SIG-M5 (cell line): ENCODE measurements at places on chromosomes 13 and 19.

GRCh38 chr13:95524264-95524901, 28.1 kb upstream of the CLDN10 start:
- DNase-seq, result no peak

- DNase-seq, result no peak
Measured at GRCh38 chr13:84686973-84687372, 804.7 kb upstream of the SLITRK1 start.

- DNase-seq, result no peak
Measured at GRCh38 chr13:72456486-72456885, 270.9 kb downstream of the MZT1 start.

GRCh38 chr13:46633416-46633815, 80.4 kb downstream of the LRCH1 start:
- no peak for DNase-seq

- no peak for DNase-seq
Measured at GRCh38 chr13:32811297-32811800, 204.9 kb upstream of the KL start.

- DNase-seq, result no peak
Measured at GRCh38 chr13:51629491-51630287, 45.4 kb downstream of the WDFY2 start.

DNA sequence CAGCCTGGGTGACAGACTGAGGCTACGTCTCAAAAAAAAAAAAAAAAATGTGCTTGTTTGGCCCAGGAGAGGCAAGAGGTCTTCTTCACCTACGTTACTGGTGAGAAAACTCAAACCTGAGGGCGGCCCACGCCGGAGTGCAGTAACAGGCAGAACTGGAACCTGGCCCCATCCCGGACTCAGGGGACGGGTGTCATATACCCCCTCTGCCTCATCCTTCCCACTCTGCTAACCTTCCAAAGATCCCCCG, 414 bp upstream of the ADAT3 start:
- DNase-seq, result no peak

DNA sequence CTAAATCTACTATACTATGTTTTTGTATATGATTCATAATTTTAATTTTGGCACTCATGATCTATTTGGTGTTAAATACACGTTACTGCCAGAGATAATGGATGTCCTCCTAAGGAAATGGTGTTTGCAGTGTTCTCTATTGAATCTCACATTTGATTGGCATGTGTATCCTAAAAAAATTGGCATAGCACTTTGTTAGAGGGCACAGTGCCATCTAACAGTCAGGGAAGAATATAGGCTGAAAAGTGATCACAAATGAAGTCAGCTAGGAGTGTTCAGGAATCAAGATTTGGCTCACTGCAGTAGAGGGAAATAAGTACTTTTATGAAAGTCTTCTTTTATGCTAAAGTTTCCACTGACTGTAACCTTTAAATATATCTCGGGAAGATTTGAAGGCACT, 624.6 kb downstream of the GPC6 start:
- DNase-seq, result no peak

- no peak for DNase-seq
Measured at GRCh38 chr13:48457578-48458242, 44.8 kb upstream of the LPAR6 start.

DNA sequence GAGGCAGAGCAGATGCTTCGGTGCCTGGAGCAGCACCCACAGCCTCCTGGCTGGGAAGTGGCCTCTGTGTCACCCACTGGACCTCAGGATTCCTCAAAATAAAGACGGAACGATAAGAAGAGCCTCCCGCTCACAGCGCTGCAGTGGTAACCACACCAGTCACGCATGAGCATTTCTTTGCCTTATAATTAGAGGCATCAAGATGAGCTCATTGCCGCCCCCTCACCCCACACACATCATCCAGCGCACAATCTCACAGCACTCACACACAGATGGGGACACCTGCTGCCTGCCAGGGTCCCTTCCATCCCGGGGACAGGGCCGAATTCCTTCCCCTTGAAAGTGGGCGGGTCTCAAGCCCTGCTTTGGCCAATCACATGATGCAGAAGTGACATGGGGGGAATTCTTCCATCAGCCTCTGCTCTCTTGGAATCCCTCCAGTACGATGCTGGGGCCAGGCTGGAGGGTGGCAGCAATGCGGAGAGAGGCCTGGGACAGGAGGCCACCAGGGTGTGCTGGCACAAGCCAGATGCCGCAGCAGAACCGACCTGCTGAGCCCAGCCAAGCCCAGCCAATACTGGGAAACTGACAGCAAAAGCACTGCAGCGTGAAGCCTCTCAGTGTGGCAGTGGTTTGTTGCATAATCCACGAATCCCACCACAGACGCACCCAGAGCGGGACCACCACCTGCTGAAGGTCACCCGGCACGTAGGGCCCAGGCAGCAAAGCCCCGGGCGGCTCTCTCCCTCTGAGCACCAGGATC, 16.0 kb downstream of the PIP5K1C start:
- DNase-seq, result no peak

GRCh38 chr19:56613639-56614038, 18.5 kb downstream of the ZNF71 start:
- no peak for DNase-seq

GRCh38 chr19:48877855-48878195, 5.6 kb downstream of the PPP1R15A start:
- DNase-seq, result no peak

DNA sequence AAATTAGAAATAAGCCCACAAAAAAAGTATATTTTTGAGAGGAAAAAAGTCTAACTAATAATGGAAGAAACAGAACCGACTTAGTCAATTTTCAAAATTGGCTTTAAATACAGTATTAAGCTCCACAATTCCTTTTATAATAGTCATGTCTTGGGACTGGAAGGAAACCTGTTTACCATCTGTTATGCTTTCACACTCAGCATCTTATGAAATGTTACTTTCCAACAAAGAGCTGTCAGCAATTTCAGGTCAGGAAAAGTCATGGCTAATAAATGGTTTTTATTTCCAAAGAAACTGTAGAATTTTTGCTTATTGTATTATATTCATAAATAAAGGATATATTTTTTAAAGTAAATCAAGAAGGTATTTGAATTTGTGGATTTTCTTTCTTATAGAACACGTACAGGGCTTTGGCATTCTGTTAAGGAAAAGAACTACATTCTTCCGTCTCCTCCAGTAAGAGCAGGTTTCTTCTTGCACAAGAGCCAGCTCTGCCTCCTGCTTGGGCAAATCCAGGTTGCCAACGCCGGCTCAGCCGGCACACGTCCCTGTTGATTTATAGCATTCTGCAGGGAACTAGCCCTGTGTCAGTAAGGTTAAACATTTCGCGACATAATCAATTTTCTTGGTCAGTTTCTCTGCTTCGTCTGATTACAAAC, 52.9 kb upstream of the GPR12 start:
- DNase-seq, result no peak

GRCh38 chr19:55649268-55650125, 1.5 kb downstream of the CCDC106 start:
- DNase-seq, result no peak

DNA sequence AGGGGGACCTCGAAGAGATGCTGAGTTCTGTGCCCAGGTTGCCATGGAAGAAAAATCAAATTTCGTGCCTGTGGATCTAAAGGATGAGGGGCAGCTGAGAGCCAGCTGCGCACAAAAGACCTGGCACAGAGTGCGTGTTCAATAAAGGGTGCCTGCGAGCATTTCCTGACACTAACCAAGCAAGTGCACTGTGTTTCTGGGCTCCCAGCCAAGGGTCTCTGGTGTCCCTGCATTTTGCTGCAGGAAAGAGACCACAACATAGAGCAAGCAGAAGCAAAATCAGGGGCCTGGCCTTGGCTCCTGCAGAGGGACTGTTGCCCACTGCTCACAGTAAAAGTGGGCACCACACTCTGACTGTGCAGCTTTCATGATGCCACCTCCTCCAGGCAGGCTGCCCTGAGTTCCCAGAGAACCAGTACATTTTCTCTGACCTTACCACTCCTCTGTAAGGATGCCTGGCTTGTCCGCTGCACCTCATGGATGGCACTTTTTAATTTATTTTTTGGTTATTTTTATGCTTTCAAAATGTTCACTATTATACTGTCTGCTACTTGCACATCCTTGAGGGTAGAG, 70.8 kb upstream of the GPR12 start:
- no peak for DNase-seq

DNA sequence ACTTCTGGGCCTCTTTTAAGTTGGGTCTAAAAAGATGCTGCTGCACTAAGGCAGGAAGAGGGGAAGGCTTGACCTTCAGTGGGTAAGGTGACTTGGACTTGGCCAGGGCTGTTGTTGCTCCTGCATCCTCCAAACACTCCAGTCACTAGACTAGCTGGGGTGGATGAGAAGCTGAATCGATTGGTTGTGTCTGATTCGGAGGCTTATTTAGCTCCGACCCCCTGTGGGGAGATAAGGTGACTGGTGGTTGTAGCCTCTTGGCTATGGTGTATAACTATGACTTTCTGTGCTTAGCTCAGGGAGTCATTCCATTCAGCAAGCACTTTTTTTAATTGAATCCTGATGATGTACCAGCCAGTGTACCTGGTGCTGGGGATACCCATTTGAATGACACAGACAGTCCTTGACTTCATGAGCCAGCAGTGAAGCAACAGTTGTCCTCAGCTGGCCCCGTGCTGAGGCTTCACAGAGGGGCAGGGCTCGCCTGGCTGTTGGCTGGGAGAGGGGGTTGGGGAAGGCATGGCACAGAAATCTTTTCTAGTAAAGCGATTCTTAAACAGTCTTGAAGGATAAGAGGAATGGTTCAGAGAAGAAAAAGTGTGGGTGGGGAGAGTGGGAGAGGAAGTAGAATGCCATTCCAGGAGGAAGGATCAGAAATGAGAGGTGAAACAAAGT, 9.9 kb downstream of the PCDH8 start:
- DNase-seq, result no peak

GRCh38 chr19:39277598-39277997, 9.4 kb downstream of the IFNL2 start:
- DNase-seq, result no peak

GRCh38 chr13:23392313-23392712, 41.2 kb downstream of the SACS start:
- DNase-seq, result no peak

GRCh38 chr13:92677571-92677970, 549.0 kb upstream of the GPC6 start:
- DNase-seq, result no peak

- no peak for DNase-seq
Measured at GRCh38 chr13:23824371-23824770, 64.8 kb downstream of the MIPEP start.

GRCh38 chr13:98111168-98112098, 31.5 kb upstream of the FARP1 start:
- DNase-seq, result no peak

- DNase-seq, result no peak
Measured at GRCh38 chr19:35229601-35230000, 1.1 kb upstream of the FAM187B start.

GRCh38 chr13:43196750-43197370, 173.5 kb downstream of the DNAJC15 start:
- DNase-seq, result no peak

- no peak for DNase-seq
Measured at GRCh38 chr13:93355094-93355493, 128.5 kb downstream of the GPC6 start.

GRCh38 chr13:20170921-20171320, 10.1 kb upstream of the GJA3 start:
- peak; percentile 65 for DNase-seq

- no peak for DNase-seq
Measured at GRCh38 chr19:46201454-46202310, 27.9 kb upstream of the IGFL1 start.

DNA sequence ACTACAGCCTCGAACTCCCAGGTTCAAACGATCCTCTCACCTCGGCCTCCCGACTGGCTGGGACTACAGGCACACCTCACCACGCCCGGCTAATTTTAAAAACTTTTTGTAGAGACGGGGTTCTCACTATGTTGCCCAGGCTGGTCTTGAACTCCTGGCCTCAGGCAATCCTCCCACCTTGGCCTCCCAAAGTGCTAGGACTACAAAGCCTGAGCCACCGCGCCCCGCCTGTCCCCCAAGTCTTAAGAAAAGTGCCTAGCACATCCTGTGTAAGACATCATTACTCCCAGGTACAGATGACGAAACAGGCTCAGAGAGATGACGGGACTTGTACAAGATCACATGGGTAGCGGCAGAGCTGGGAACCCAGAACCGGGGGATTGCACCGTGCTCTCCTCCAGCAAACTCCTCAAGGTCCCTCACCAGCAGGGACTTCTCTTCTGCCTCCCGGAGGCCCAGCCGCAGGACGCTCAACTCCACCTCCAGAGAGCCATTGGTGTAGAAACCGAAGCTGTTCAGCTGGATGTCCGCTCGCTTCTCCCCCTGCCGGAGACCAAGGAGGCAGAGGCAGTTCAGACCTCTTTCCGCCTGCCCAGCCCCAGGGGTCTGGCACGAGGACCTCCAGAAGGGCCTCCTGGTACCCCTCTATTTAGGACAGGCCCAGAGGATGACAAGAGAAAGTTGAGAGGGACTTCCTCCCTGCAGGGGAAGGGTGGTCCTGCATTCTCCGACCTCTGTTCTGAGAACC, 1.0 kb downstream of the GPR108 start:
- DNase-seq, result peak; percentile 35

GRCh38 chr19:43337737-43338136, 15.7 kb upstream of the CD177 start:
- DNase-seq, result no peak

DNA sequence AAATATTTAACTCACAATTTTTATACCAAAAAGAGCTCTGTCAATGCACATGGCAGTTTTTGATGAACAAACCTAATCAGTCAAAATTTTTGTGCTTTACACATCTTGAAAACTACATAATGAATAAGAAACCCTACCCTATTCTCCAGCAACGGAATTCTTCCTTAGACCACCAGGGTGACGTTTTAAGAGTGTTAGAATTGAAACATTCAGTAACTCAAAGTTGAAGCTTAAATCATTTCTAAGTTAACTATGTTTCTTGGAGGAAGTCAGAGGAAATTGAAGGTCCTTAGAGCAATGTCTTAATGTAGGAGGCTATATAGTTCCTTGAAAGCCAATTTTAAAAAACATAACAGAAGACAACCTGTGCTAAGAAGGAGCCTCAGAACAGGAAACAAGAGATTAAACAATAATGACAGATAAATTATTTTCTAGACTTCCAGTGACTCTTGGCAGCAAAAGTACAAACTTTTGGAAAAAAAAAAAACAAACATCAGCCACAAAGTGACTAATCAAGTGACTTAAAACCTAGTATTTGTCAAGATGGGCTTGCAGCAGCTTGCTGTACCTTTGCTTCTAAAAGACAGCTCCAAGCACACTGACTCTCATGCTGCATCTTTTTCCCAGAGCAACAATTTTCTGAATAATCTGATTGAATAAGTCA, 6.2 kb downstream of the SPRY2 start:
- DNase-seq, result no peak

GRCh38 chr13:59480396-59481259, 683.1 kb downstream of the DIAPH3 start:
- no peak for DNase-seq

- no peak for DNase-seq
Measured at GRCh38 chr19:19111967-19112580, 26.2 kb downstream of the TMEM161A start.
